Neuronal stem cell (in vitro differentiated cells): ENCODE measurements at places on chromosomes 2 and 18.

DNA sequence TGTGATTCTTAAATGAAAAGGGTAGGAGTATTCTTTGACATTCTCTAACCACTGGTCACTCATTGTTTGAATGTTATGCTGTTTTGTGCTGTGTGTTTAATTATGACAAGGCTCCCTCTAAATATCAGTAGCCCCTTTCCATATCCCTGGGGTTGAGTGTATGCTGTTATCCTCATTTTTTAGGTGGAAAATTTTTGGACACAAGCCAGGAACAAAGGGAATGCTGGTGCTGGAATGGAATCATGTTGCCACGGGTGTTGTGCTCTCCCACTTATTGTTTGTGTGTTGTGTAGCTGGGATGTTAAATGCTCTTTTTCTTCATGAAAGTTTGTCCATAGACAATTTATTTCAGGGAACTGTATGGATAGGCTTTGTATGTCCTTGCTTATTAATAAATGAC is 43.3 kb downstream of the ZNF532 start:
- no peak for DNase-seq

GRCh38 chr18:617970-618504 is 21.2 kb downstream of the CLUL1 start:
- no peak for DNase-seq

GRCh38 chr2:3301001-3301400 is 76.6 kb downstream of the EIPR1 start:
- no peak for DNase-seq

DNA sequence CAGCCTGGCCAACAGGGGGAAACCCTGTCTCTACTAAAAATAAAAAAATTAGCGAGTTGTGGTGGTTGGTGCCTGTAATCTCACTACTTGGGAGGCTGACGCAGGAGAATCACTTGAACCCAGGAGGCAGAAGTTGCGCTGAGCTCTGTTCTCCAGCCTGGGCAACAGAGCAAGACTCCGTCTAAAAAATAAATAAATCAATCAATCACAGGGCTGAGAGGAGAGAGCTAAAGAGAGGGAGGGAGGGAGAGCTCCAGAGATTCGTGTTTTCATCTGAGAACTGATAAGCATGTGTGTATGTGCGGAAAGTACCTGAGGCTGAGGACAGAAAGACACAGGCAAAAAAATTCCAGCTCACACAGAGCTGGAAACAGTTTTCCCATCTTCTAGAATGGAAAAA is 37.2 kb upstream of the DYNC2LI1 start:
- no peak for DNase-seq

DNA sequence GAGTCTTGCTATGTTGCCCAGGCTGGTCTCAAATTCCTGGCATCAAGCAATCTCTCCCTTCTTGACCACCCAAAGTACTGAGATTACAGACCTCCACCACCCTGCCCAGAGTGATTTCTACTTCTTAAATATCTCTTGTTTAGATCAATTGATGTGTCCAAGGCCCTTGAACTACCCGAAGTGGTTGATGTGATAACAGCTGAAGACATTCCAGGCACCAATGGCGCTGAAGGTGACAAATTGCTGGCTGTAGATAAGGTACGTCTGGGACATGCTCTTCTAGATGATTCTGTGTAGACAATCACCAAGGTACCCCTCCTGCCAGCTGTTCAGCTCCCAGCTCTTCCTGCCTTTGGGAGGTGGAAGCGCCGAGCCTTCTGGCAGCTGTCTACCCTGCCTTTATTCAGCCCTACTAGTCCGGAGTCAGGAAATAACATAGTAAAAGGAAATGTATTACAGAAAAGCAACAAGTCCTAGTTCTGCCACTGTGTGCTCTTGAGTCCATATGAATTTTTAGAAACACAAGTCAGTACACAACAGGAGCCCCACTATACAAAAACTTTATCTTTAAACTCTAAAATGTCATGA is 61.3 kb upstream of the BZW1 start:
- DNase-seq = no peak

- DNase-seq = no peak
Measured at GRCh38 chr2:101361121-101361520, 26.2 kb downstream of the CREG2 start.

- DNase-seq = no peak
Measured at GRCh38 chr2:97928591-97928990, 67.2 kb downstream of the TMEM131 start.

DNA sequence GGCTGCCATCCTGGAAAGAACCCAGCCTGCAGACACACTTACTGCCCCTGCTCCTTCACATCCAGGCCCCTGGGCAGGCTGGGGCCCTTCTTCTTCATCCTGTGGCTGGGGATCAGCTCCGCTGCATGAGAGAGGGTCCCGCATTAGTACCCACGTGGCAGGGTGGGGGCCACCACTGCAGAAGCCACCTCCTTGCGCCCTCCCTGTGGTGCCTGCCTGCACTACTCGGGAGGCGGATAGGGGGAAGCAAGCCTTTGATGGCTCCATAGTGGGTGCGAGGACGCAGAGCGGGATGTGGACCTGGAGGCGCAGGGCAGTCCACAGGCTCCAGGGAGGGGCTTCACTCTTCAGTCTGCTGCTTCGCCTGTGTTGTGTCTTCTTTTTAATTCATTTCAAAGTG is 46.7 kb downstream of the GPC1 start:
- DNase-seq = no peak
